Neural progenitor cell (in vitro differentiated cells): ENCODE measurements at places on chromosomes 1 and 21.

DNA sequence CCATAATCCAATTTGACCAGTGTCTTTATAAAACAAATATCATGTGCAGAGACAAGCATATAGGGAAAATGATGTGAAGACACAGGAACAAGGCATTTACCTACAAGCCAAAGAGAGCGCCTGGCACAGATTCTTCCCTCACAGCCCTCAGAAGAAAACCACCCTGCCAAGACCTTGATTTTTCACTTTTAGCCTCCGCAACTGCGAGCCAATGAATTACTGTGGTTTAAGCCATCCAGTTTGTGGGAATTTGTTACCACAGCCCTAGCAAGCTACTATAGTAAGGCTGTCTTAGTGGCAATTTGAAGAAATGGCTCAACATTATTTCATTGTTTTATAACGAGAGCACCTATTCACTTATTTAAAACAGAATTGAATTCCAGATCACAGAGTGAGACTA is 85.7 kb upstream of the CCDC190 start:
- no peak for DNase-seq

DNA sequence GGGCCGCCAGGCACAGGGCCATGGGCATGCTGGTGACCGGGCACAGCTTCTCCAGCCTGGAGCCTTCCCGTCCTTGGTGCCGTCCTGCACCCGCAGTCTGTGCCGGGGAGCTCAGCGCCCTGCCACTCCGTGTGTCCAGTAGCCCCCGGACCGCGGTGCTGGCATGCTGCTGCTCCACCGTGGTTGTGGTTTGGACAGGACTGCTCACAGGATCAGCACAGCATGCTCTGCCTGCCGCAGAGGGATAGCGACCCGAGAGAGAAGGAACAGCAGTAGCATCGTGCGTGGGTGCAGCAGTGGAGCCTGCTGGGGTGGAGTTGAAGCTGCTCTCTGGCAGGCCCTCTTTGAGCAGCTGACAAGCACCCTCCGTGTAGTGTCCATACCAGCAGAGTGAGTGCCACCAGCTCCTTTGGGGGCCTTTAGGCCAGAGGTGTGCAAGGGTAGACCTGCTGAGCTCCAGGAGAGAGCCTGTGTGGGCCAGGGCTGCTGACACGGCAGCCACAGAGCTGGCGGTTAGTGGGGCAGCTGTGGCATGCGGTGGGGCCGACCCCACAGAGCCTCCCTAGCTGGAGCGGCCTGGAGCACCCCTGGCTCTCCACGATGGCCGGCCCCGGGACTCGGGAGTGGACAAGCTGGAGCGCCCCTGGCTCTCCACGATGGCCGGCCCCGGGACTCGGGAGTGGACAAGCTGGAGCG is 6.4 kb upstream of the PCBP3 start:
- DNase-seq = no peak

GRCh38 chr1:156120318-156120717 is 5.8 kb downstream of the LMNA start:
- DNase-seq = no peak

GRCh38 chr1:81407000-81407821 is 393.5 kb upstream of the ADGRL2 start:
- DNase-seq = no peak

GRCh38 chr1:214449371-214449770 is 102.0 kb downstream of the PTPN14 start:
- DNase-seq = no peak

DNA sequence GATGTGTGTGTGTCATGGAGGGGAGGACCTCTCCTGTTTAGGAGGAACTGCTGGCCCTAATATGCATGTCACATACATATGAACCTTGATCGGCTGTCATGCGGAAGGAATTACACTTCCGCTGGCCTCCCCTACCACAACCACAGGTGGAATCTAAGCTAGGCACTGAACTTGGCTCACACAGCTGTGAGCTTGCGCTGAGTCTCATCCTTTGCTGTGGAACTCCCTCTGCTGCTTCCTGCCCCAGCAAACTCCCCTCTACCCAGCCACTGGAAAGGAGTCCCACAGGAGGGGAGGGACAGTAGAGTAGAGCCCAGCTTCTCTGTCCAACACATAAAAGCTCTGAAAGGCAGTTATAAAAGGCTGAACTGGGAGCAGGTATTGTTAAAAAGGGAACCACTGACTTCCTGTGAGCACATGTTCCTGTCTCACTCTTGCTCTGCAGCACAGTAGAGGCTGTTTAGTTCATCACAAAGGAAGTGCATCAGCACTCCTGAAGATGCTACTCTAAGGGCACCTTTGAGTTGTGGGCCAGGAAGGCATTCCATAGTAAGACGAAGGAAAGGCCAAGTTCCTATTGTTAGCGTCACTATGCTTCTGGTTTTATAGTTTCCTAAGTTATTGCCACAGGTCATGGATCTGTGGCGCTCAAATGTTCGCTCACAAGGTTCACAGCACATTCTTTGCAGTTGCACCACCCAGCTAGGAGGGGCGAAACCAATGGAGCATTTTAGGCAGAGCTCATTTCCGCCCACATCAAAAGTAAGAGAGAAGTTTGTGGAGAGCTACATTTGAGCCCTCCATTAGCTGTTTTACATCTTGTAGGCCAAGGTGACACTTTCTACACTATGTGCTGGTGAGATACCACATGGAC is 17.7 kb upstream of the PTPRC start:
- DNase-seq = no peak

- DNase-seq = no peak
These were observed 4.4 kb downstream of the COL16A1 start for GRCh38 chr1:31699341-31699891.

DNA sequence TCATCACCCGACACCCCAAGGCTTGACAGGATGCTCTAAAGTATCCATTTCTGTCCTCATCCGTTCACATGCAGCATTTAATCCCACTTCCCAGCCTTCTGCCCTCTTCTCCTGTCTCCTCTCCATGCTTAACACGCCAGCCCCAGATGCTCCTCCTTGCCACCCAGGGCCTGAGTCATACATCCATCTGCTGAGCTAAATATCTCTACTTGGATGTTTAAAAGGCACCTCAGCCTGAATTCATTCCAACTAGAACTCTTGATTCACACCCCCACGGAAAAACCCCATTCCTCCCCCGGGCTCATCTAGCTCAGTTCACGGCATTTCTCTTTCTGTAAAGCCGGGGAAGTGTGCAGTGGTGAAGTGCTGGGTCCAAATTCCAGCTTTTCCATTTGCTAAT is 27.7 kb downstream of the TEX35 start:
- no peak for DNase-seq

- no peak for DNase-seq
These were observed 75.2 kb downstream of the GFI1 start for GRCh38 chr1:92411511-92411910.

GRCh38 chr1:46197560-46197963 is 672 bp downstream of the POMGNT1 start:
- DNase-seq = no peak

- peak; percentile 72 for DNase-seq
These were observed 45.9 kb upstream of the PUM1 start for GRCh38 chr1:31111290-31111951.

DNA sequence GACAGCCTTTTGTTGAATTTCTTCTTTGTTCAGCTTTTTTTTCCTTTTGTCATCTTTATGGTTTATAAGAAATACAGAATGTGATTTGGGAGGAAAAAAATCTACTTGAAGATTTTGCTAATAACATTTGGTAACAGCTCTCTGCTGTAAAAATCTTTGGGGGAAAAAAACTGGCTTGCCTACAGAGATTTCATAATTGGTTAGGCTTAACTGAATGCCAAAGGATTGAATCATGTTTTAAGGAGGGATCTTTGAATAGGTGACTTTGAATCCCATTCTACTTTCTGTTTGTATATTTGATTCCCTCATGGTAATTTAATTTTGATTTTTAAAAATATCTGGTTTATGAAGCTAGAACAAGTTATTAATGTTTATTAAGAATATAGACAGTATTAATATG is 3.2 kb downstream of the BTF3L4 start:
- no peak for DNase-seq
